ENCODE measurements at places on chromosomes 5 and 9. TPM values are rescaled to one million over a fixed set of nuclear protein-coding genes. Genes with fewer than 3 reads are reported as not detected.

The GCNT1 gene
- total RNA-seq, result 1.3 TPM

DNA sequence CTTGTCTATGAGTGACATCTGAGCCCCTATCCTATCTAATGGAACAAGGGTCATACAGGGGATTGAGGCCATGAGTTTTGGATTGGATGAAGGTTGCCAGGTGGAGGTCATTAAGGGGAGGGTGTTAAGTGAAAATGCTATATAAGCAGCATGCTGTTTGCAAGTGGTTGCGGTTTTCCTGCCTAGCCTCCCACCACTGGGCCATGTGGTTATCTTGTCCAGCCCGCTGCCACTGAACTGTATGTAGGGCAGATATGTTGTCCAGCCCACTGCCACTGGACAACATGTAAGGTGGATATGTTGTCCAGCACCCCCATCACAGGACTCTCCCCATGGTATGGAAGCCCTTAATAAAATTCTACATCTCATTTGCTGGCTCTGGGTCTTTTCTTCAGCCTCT is 200.0 kb downstream of the FGF10 start:
- no peaks in the 10 kb centered on the region for H3K27me3 ChIP-seq
- H3K4me3 ChIP-seq, result no peak overlapping the region
- no peak for DNase-seq
- H3K27ac ChIP-seq, result no peak overlapping the region
- H3K36me3 ChIP-seq, result no peaks in the 10 kb centered on the region

DNA sequence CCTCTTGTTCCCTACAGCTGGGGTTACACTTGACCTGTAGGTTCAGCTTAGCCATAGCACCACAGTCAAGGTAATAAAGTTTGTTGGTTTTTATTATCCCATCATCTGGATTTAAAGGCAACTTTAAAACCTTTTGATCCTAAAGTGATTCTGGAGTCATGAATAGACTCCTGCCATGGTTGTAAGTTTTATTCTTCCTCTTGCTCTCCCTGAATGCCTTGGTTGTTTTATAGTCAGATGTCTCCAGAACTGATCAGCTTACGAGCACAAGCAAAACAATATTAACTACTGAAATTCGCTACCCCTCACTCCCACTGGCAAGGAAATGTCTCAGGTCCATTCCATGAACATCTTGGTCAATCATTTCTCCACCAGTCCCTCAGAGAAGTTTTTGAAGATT is 1328.6 kb downstream of the PTPRD start:
- no peak for DNase-seq
- H3K4me3 ChIP-seq, result no peak overlapping the region
- no peak overlapping the region for H3K27ac ChIP-seq
- H3K27me3 ChIP-seq, result no peaks in the 10 kb centered on the region
- H3K36me3 ChIP-seq, result no peaks in the 10 kb centered on the region
- H3K4me1 ChIP-seq, result no peaks in the 10 kb centered on the region

GRCh38 chr9:211557-211956 is 3.1 kb upstream of the DOCK8 start:
- no peaks in the 10 kb centered on the region for H3K27me3 ChIP-seq
- peak overlapping the region; percentile 54 for H3K27ac ChIP-seq
- H3K36me3 ChIP-seq, result no peaks in the 10 kb centered on the region
- peaks cover 16% of the 10 kb centered on the region for H3K4me1 ChIP-seq

GRCh38 chr9:112112519-112112918 is 62.6 kb downstream of the SUSD1 start:
- H3K36me3 ChIP-seq, result no peaks in the 10 kb centered on the region
- no peak overlapping the region for H3K27ac ChIP-seq
- DNase-seq, result no peak
- no peaks in the 10 kb centered on the region for H3K27me3 ChIP-seq

The IRX2 gene
- total RNA-seq, result not detected

- no peaks in the 10 kb centered on the region for H3K27me3 ChIP-seq
- no peaks in the 10 kb centered on the region for H3K4me1 ChIP-seq
- H3K27ac ChIP-seq, result no peak overlapping the region
Measured at GRCh38 chr5:44729536-44729935, 79.2 kb upstream of the MRPS30 start.

DNA sequence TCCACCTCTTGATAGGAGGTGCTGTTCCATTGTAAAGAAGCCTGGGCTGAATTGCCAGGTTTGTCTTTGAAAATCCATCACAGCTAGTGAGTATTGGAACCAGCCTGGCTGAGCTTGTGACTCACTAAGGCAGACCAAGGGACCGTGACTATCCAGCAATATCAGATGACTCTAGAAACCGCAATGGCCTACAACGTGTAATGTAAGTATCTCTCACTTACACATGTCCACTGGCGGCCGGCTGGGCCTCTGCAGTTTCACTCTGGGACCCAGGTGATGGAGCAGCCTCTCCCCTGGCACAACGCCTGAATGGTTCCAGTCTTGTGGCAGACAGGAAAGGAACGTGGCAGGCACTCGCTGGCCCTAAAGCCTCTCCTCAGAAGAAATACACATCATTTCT is 3.1 kb upstream of the HRH2 start:
- H3K27me3 ChIP-seq, result no peaks in the 10 kb centered on the region
- H3K4me1 ChIP-seq, result peaks cover 18% of the 10 kb centered on the region

The TAF11L10 gene
- total RNA-seq, result not detected

GRCh38 chr5:137344723-137345322 is 154.3 kb downstream of the SPOCK1 start:
- H3K36me3 ChIP-seq, result no peaks in the 10 kb centered on the region
- H3K27me3 ChIP-seq, result no peaks in the 10 kb centered on the region
- no peak overlapping the region for H3K27ac ChIP-seq
- H3K4me3 ChIP-seq, result no peak overlapping the region
- no peaks in the 10 kb centered on the region for H3K4me1 ChIP-seq

DNA sequence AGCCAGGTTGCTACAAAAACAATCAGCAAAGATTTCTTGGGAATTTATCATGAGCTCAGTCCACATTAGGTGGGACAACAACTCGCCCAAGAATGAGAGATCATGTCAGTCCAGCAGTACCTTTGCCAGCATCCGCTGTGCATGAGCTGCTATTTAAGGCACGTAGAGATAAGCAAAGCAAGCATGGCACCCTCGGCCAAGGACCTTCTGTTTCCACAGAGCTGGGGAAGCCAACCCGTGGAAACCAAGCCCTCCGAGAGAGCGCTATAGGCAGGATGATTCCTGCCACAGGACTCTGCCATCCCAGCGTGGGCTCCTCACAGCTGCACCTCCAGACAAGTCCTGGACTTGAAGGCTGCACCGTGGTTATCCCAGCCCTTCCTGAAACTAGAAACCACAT is 189.5 kb upstream of the PPP1R26 start:
- no peaks in the 10 kb centered on the region for H3K36me3 ChIP-seq
- H3K4me1 ChIP-seq, result peaks cover 7% of the 10 kb centered on the region
- no peak for DNase-seq
- H3K27ac ChIP-seq, result peak overlapping the region; percentile 42
- H3K4me3 ChIP-seq, result no peak overlapping the region

The FST gene
- total RNA-seq, result 0.70 TPM
